ENCODE measurements at places on chromosomes 3 and 15.
A peak's percentile ranks its signal among the peaks of the same experiment; 100 is the strongest.

GRCh38 chr15:95068701-95069521, 837.5 kb downstream of the MCTP2 start:
- DNase-seq = no peak

DNA sequence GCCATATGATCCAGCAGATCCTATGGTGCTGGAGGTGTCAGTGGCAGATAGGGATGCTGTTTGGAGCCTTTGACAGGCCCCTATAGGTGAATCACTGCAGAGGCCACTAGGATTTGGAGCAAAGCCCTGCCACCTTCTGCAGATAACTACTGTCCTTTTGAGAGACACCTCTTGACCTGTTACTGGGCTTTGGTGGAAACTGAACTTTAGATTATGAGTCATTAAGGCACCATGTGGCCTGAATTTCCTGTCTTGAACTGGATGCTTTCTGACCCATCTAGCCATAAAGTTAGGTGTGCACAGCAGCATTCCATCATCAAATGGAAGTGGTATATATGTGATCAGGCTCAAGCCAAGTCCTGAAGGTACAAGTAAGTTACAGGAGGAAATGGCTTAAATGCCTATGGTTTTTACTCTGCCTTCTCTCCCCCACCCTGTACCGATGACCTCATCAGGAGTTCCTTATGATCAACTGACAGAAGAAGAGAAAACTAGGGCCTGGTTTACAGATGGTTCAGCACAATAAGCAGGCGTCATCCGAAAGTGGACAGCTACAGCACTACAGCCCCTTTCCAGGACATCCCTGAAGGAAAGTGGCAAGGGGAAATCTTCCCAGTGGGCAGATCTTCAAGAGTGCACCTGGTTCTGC, 565.6 kb upstream of the AGTR1 start:
- no peak for DNase-seq

DNA sequence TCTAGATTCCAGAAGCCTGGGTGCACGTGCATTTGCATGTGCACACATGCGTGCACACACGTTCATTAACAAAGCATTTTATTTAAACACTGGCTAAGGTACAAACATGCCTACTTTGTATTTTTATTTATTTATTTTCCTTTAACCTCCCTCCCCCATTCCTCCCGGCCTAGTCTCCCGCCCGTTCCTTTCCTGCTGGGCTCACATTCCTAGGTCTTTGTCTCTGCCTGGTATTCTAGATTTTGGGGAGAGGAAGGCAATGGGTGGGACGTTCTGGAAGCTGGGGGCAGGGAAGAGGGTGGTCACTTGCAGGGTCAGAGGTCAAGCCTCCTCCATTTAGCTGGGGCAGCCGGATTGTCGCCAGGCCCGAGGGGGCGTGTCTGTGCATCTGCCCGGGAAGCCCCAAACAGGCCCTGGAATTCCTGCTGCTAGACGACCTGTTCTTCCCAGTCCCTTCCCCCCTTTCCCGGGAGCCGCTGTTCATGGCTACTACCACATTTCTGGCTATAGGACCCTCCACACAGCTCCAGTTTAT, 51.8 kb downstream of the TRIM71 start:
- DNase-seq = no peak

DNA sequence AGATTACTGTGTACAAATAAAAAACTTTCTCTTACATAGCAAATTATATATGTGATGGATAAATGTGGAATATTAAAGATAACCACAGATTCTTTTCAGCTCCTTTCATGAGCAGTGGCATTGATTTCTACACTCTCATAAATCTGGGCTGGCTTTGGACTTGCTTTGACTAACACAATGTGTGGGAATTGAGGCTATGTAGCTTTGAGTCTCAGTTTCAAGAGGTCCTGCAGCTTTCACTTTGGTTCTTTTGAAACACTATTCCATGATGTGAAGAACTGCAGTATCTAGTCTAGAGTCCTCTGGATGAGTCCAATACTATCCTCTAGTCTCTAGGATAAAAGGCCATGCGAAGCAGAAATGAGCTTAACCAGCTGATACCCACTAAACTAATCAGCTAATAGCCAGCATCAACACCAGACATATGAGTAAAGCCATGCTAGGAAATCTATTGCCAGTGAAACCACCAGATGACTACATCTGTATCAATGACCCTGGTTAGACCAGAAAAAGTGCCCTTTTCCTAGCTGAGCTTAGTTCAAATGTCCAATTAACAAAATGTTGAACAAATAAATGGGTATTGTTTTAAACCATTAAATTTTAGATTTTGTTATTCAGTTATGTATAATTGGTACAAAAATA, 274.9 kb upstream of the ZPLD1 start:
- DNase-seq = no peak

GRCh38 chr3:185979721-185980121, 41.9 kb upstream of the TRA2B start:
- DNase-seq = peak; percentile 15

DNA sequence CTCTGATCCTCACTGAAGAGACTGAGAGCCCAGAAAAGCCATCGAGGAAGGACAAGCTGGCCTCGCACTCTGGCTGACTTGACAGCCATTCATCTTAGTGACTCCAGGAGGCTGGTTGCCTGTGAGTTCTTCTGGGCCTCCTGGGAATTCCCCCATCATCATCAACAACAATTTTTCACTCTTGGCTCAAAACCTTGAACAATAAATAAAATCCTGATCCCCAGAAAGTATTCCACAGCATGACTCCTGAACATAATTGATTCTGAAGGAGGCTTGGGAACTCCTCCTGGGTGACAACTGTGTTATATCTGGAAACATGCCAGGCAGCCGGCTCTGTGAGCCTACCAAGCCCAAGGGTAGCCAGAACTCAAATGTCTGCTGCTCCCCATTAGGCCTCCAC, 188.6 kb downstream of the SHQ1 start:
- DNase-seq = no peak

DNA sequence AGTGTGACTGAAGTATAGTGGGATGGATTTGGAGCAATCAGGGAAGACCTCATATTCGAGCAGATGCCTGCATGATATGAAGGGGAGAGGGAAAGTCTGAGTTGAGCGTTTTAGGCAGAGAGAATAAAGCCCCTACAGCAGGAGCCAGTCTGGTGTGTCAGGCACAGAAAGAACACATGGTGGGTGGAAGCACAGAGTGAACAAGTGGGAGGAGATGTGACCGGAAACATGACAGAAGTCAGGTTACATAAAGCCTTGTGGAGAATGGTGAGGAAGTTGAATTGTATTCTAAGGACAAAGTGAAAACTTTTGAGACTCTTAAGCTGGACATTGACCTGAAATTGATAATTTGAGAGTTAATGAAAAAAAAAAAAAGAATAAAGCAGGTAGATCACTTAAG, 541.0 kb downstream of the PLOD2 start:
- no peak for DNase-seq

GRCh38 chr3:151552589-151552988, 91.7 kb upstream of the IGSF10 start:
- no peak for DNase-seq

GRCh38 chr3:14298991-14299555, 103.3 kb upstream of the SLC6A6 start:
- DNase-seq = no peak

- no peak for DNase-seq
These were observed 104.8 kb upstream of the WNT5A start for GRCh38 chr3:55591888-55592287.

DNA sequence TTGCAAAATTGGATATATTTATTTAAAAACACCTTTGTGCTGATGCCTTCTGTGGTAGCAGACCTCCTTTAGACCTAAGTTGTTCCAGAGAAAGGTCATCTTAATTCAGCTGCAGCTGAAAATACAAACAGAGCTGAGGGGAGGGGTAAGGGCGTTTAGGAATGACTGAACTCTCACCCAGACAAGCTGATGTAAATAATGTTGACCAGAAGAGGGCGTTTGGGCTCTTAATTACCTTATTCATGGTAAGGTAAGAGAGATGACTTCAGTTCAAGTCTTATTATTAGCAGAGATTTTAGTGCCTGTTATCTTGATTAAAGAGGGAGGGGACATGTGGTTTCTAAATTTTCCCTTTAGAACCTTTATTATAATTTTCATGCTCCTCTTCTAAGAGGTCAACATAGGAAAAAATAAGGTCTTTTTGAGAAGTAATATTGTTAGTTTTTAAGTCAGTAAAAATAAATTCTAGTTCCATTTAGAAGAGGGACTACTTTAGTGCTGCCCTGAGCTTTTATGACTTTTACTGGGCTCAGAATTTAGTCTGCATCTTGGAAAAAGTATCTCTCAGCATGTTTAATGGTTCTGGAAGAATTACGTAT, 46.3 kb downstream of the GPR171 start:
- peak; percentile 47 for DNase-seq

GRCh38 chr3:29212789-29213433, 68.0 kb upstream of the RBMS3 start:
- DNase-seq = no peak

DNA sequence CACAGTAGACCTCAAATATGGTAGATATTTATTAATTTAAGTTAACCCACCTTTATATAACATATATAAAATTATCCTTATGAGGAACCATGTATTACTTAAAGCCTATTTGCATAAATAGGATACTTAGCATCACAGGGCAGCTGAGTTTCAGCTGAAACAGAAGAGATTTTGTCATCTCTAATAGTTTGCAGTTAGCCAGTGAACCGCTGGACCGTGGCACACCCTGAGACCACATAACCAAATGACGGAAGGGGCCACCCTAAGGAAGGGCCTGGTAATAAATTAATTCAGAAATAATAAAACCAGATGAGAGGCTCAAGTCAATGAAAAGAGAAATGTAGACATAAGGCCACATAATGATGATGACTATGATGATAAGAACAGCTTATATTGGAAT, 107.7 kb downstream of the MYO5A start:
- no peak for DNase-seq

GRCh38 chr3:45011756-45012508, 14.2 kb upstream of the CLEC3B start:
- DNase-seq = no peak

DNA sequence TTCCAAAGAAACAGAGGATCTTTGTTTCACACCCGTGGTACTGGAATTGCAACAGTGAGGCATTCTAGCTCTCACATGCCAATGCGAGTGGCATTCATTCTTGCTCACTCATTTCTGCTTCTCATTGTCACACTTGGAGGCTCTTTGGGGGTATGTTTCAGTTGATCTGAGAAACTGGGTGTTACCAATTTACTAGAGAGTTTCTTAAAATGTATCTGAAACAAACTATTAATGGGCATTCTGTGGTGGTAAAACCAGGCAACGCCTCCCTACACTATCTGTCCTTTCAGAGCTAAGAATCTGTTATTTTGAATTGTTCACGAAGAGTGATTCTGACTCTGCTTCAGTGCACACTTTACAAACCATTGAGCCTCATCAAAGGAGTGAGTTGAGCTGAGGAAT, 140.6 kb upstream of the BHLHE40 start:
- no peak for DNase-seq

GRCh38 chr15:92921215-92922131, 21.3 kb downstream of the CHD2 start:
- DNase-seq = no peak

- no peak for DNase-seq
These were observed 91.5 kb upstream of the TNFAIP8L3 start for GRCh38 chr15:51186181-51186705.

GRCh38 chr3:184526088-184526433, 35.5 kb upstream of the EPHB3 start:
- DNase-seq = no peak

GRCh38 chr3:197730200-197730599, 6.5 kb downstream of the RUBCN start:
- DNase-seq = no peak

DNA sequence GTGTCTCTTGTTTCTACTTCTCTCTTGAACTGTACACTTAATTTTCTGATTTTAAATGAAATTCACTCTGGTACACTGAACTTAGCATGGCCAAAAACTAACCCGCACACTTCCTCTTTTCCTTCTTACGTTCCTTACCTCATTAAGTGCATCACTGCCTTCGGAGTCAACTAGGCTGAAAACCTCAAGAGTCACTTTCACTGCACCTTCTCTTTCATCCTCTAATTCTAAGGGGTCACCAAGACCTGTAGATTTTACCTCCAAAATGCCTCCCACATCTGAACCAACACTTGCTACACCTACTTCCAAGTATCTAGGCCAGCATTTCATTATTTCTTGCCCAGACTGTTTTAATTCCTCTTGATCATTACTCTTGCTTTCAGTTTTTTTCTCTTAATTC, 6.6 kb downstream of the CBLB start:
- no peak for DNase-seq

DNA sequence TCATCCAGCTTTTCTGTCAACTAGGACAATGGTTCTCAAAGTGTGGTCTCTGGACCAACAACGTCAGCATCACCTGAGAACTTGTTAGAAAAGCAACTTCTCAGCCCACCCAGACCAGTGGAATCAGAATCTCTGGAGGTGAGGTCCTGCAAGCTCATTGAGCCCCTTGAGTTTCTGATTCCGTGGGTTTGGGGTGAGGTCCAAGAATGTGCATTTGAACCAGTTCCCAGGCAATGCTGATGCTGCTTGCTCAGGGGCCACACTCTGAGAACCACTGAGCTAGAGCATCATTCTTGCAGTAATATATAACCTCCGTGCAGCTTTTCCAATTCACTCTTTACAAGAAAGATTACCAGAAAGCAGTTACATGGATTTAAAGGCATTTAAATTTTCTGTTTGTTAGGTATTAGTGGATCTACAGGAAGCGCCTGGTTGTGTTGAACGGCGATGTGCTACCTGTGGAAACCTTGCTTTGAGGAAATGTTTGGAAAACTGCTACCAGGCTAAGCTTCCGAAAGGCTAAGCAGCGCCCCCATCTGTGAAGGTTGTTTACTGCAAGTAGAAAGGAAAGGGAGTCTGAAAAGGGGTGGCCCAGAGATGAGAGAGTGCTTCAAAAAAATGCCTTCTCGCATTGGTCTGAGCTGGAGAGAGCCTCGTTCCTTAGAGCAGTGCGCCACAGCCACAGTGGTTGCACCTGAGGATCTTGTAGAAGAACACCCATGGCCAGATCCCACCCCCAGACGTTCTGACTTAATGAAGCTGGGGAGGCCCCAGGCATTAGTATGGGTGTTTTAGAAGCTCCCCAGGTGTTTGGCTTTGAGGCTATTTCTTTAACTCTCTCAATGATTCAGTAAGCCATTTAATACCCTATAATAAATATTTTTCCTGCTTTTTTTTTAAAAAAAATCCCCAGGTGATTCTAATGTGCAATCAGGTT, 50.0 kb downstream of the RLBP1 start:
- DNase-seq = no peak

DNA sequence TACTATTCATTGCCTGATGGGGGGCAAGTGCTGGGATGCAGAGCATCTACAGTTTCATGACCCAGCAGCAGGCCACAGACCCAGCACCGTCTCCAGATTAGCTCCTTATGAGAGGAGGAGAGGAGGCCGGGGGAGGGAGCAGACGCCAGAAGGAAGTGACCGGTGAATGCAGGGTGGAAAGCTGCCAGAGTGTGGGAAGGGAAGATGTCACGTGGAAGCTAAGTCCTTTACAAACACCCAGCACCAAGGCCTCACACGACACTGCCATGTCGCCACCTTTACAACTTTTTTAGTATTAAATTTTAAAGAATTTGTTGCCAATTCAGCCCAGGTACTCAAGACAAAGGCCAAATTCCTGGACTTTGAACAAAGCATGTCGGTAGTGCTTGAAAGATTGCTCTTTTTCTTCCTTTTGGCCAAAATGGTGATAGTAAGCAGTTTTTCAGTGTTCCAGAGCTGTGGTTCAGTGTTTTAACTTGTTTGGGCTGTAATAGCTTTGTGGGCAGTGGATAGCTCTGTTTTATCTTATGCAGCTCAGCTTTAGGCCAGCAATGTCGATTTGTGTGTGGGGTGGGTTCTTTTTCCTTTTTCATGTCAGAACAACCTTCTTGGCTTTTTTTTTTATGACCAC, 58.2 kb downstream of the ZBTB38 start:
- no peak for DNase-seq

- DNase-seq = no peak
These were observed 780 bp downstream of the TIPARP start for GRCh38 chr3:156674911-156675829.

- DNase-seq = no peak
These were observed 129.2 kb downstream of the ZNF609 start for GRCh38 chr15:64589435-64590084.

Data from CMK (cell line).